ENCODE measurements at places on chromosomes 7 and 10.
A peak's percentile ranks its signal among the peaks of the same experiment; 100 is the strongest.

DNA sequence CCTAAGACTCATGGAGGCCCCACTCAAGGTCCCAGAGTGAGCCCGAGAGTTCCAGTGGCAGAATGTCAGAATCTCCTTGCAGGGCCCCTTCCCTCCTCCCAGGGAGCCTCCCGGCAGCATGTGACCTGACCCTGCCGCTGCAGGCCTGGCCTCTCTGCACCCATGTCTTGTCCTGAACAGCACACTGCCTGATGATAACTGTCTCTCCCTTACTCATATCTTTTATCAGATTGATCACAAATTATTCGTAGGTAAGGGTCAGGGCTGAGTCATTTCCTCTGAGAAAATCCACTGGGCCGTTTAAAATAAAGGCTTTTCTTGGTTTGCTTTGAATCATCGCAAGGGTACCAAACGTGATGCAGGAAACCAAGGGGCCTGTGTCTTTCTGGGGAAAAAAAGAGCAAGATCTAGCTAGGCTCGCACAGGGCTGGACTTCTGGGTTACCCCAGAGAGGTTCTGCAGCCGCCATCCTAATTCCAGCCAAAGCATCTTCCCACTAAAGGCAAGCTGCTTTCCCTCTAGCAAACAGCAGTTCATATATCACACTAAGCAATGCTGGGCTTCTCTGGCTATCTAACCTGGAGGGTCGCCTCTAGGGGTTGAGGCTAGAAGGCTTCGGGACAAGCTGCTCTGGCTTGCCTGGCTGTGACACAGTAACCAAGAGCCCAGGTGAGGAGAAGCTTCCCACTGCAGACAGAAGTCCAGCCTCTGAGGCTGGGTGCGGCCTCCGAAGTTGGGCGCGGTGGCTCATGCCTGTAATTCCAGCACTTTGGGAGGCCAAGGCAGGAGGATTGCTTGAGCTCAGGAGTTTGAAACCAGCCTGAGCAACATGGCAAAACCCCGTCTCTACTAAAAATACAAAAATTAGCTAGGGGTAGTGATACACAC lies 104.9 kb downstream of the SPDYE5 start:
- peak; percentile 3 for DNase-seq

GRCh38 chr7:24141874-24142509 lies 142.0 kb upstream of the NPY start:
- DNase-seq: no peak

DNA sequence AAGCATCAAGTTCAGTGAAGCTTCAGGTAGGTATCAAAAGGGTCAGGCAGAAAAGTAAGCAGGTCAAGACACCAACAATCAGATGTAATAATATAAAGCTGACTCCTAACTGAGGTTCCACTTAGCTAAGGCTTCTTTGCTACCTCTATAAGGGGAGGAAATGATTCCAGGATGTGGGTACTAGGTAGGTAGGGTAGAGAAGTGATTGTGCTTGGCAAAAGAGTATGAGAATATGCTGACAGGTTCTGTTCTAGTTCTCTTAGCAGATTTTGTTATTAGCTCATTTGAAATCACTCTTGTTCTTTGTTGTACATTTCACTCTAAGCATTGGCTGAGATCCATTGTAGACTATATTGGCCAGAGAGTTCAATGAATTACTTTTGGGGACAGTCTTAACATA lies 40.7 kb upstream of the CBLL1 start:
- DNase-seq: no peak

DNA sequence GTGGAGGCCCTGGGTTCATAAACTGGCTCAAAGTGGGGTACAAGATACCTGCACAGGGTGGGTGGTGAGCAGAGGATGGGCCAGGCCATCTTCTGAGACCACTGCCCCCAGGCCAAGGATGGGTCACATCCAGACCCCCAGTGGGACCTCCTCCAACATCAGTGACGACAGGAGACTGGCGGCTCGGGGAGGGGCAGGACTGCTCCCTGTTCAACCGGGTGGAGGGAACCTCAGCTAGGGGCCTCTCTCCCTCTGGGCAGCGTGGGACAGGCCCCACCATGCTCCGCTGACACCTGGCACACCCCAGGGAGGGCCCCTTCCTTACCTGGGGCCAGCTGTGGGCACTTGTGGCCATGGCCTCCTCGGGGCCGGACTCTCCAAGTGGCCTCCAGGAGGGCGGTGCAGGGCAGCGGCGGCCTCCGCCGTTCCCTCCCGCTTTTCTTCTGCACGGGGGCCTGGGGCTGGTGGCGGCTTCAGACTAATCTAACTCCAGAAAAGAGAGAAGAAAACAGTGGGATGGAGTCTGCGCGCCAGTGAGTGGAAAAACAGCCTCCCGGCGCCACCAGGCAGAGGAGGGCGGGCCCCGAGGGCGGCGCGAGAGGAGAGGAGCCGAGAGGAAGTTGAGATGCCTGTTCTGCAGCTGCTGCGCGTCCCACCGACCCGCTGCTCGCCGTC lies at the start of gene CALHM2:
CALHM2 (minus strand) TSS at position 540 of the 675 bp plus-strand sequence. CDS start 2,429 bp downstream, outside the sequence.
- peak; percentile 51 for DNase-seq

DNA sequence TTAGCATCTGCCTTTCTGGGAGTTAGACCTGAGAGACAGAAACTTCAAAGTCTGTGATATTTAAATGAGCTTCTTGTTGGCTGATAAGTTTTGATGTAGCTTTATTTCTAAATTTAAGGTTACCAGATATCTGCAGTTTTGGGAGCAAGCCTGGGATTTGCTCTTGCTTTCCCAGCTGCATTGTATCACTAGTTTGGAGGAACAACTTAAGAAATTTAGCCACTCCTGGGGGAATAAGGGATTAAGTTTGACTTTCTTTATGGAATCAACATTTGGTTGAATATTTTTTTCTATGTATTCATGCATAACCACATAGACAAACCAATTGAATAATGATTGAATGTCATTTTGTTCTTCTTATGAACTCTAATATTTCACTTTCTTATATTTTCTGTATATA lies 178.6 kb downstream of the POLR1F start:
- no peak for DNase-seq

- no peak for DNase-seq
These were observed 108.7 kb upstream of the DPP6 start for GRCh38 chr7:153943457-153943856.

- no peak for DNase-seq
These were observed 91.4 kb downstream of the SRPK2 start for GRCh38 chr7:105297309-105297708.

DNA sequence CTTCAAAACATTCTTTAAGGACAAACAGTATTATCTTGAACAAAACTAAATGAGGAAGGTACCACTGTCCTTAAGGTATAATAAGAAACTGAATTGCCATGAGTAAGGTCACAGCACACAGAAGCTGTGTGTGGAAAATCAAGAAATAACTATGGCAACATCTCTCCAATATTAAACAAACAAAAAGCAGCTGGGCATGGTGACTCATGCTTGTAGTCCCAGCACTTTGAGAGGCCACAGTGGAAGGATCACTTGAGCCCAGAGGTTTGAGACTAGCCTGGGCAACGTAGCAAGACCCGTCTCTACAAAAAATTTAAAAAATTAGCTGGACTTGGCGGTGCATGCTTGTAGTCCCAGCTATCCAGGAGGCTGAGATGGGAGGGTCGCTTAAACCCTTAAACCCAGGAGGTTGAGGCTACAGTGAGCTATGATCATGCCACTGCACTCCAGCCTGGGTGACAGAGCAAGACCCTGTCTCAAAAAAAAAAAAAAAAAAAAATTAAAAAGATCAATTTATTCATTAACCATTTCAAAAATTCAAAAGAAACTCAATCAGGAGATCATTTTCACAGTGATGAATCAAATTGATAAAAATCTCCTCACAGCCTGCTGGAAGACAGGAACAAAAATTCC lies 195.4 kb downstream of the SKIDA1 start:
- DNase-seq: no peak

- no peak for DNase-seq
These were observed 113.3 kb downstream of the GNAI1 start for GRCh38 chr7:80247891-80248290.

- DNase-seq: no peak
These were observed 16.3 kb upstream of the CYP51A1 start for GRCh38 chr7:92150450-92151017.

DNA sequence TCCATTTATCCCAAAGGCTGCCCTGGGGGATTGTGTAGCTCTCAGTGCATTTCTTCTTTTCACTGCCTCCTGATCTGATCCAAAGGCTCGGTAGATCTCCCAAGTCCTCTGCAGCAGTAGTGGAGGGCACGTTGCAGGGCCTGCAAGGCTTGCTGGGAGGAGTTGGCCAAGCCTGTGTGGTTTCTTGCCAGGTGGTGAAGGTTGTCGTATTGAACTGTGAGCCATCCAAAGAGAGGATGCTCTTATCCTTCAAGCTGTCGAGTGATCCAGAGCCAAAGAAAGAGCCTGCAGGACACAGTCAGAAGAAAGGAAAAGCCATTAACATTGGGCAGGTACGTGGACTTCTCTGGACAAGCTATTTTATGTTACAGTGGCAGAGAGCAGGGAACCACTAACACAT lies 21.2 kb downstream of the PDCD11 start:
- no peak for DNase-seq

GRCh38 chr7:151608031-151608551 lies 88.4 kb upstream of the RHEB start:
- no peak for DNase-seq

GRCh38 chr7:110181768-110182167 lies 909.2 kb upstream of the LRRN3 start:
- no peak for DNase-seq

DNA sequence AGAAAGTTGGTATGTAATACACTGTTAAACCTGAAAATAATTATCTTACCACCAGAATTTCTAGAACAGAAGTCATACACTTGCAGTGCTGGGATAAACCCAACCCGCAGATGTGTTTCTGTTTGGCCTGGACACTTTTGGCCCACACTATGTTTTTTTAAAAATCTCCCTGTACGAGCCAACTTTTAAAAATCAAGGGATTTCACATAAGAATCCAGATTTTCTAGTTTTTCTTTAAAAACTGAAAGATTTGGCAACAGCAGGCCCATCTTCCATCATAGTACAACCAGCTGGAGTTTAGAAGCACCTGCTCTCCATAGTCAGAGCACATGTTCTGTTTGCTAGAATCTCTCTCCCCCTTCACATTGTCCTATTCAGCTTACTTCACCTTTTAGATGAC lies 74.0 kb downstream of the TLL2 start:
- no peak for DNase-seq

- no peak for DNase-seq
These were observed 425.7 kb upstream of the GALNT17 start for GRCh38 chr7:70706204-70706603.

- DNase-seq: no peak
These were observed 27.9 kb downstream of the RALA start for GRCh38 chr7:39651265-39651664.

DNA sequence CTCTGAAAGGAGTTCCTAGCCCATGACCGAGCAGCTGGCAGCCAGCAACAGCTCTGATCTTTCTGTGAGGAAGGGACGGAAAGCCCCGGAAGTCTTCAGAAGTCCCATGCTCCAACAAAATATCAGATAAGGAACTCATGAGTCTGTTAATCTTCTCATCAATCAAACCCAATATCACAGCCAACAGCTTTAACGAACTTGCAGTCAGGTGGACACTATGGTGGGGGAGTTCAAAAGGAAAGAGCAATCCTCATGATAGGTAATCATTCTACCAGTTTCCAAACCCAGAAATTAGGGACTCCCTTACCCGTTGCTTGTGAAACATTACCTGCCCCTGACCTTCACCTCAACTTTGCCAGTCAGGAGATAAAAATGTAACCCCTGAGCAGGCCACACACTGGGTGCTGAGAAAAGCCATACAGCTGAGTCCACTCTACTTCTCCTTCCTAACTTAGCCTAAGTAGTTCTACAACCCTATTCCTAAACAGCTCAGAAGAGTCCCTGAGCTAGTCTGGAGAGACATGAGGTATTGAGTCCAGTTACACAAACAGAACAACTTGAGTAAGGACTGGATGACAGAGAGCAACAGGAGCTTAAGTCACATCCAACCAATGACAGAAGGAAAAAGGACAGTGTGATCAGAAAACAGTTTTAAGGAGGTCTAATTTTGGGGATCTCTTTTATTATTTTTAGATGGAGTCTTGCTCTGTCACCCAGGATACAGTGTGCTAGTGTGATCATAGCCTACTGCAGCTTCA lies 2.2 kb downstream of the NDST2 start:
- DNase-seq: no peak

DNA sequence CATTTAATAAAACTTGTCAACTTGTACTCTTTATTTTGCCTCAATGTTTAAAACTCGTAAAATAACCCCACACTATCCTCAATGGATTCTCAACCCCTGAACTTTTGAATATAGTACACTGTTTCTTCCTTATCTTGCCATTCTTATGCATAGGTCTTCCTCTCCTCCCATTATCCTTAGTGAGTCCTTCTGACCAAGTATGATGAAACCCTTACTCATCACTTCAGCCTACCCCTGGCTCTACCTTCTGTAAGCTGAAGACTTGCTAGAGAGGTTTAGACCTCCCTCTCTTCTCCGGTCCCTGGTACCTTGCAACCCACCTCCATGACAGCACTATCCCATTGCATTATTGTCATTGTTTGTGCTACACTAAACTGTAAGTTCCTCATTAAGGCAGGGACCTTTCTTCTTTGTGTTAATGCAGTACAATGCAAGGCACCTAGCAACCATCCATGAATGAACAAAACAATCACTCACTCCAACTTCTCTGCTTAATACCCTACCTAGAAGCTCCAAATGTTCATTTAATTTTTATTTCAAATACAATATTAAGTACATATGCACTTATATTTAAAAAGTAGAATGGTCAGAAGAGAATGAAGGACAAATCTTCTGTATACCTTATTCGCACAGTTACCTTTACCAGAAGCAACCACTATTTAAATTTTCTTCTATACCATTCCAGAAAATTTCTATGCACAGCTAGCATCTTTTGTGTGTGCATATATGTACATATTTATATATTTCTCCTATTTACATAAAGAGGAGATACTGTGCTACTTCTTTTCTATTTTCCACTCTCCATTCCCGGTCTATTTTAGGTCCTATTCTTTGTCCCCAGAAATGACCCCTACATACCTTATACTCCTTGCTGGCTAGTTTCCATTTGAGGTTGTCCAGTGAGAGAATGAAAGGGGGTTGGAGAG lies 77.5 kb downstream of the SLC16A9 start:
- no peak for DNase-seq

- peak; percentile 10 for DNase-seq
These were observed 903 bp downstream of the ZNF655 start for GRCh38 chr7:99559175-99559915.

- DNase-seq: no peak
These were observed 94.1 kb downstream of the HBP1 start for GRCh38 chr7:107262857-107263256.
